ENCODE measurements at places on chromosomes 4 and X.

DNA sequence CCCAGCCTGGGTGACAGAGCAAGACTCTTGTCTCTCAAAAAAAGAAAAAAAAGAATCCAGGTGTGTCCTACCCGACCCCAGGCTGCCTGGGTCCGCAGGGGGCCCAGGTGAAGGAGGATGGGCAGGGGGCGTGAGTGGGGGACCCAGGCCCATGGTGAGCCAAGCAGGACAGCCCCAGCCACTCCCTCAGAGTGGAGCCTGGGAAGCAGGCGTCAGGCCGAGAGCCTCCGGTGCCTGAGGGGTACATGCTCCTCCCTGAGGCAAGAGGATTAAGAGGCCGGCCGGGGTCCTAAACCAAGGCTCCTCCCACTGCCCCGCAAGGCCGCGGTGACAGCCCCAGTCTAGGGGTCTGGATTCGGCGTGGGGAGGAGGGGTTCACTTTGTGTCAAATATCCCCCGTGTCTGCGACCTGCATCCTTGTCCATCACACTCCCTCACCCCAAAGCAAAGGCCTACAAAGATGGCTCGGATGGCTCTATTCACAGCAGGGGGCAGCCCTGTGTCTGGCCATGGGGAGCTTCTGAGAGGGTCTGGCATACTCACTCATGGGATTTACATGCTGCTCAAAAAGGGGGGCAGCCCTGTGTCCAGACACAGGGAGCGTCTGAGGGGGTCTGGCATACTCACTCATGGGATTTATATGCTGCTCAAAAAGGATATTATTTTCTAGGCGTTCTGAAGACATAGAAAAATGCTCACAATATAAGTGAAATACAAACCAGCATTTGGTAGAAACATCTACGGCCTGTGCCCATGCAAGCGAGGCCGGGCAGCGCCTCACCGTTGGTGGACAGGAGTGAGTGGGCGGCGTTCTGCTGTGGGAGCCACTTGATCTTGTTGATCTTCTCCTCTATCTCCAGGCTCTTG is 94.6 kb downstream of the PPP2R2C start:
- H3K4me1 ChIP-seq: no peaks in the 10 kb centered on the region
- no peak overlapping the region for H3K4me3 ChIP-seq
- no peaks in the 10 kb centered on the region for H3K27me3 ChIP-seq
- no peak for DNase-seq
- no peaks in the 10 kb centered on the region for H3K36me3 ChIP-seq

- no peaks in the 10 kb centered on the region for H3K36me3 ChIP-seq
- no peak overlapping the region for H3K4me3 ChIP-seq
- H3K4me1 ChIP-seq: no peaks in the 10 kb centered on the region
- DNase-seq: no peak
- H3K27ac ChIP-seq: no peak overlapping the region
- H3K27me3 ChIP-seq: no peaks in the 10 kb centered on the region
Measured at GRCh38 chr4:184873054-184873453, 47.3 kb upstream of the ACSL1 start.

- no peak overlapping the region for H3K4me3 ChIP-seq
- no peaks in the 10 kb centered on the region for H3K36me3 ChIP-seq
- H3K4me1 ChIP-seq: no peaks in the 10 kb centered on the region
- DNase-seq: no peak
- H3K27me3 ChIP-seq: no peaks in the 10 kb centered on the region
- H3K27ac ChIP-seq: no peak overlapping the region
Measured at GRCh38 chrX:18691431-18691830, 16.0 kb upstream of the PPEF1 start.

DNA sequence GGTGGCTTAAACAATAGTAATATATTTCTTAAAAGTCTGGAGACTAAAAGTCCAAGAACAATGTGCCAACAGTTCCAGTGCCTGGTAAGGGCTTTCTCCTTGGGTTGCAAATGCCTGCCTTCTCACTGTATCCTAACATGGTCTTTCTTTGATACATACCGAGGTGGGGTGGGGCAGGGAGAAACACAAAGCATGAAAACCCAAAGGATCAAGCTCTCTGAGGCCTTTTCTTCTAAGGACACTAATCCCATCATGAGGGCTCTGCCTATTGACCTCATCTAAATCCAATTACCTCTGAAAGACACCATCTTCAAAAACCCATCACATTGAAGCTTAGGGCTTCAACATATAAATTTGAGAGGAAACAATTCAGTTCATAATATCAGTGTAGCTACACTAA is 311.3 kb downstream of the GRID2 start:
- no peak overlapping the region for H3K27ac ChIP-seq
- no peaks in the 10 kb centered on the region for H3K27me3 ChIP-seq
- no peaks in the 10 kb centered on the region for H3K4me1 ChIP-seq
- H3K36me3 ChIP-seq: no peaks in the 10 kb centered on the region
- no peak overlapping the region for H3K4me3 ChIP-seq

DNA sequence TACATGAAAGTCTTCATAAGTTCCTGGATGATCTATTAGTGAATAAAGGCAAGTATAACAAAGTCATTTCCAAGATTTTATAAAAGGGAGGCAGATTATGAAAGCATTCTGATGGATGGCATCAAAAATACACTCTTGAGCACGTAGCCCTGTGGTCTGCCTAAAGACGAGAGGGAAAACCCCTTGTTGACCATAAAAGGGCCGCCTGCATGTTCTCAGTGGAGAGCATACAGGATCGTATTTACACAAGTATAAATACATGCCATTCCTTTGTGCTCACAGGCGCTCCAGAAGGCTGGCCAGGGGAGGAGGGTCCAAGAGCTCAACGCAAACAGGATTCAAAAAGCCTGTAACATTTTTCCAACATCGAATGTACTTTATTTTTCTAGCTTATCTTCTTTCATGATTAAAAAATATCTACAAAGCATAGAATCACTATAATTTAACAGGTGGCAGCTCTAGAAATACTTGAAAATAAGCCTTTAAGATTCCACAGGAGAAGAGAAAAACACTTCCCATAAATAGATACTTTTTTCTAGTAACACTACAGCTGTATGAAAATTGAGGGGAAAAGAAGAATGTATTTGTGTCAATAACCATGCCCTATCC is 29.6 kb downstream of the PDGFC start:
- no peaks in the 10 kb centered on the region for H3K27me3 ChIP-seq
- H3K4me1 ChIP-seq: peaks cover 3% of the 10 kb centered on the region
- no peaks in the 10 kb centered on the region for H3K36me3 ChIP-seq
- no peak for DNase-seq

DNA sequence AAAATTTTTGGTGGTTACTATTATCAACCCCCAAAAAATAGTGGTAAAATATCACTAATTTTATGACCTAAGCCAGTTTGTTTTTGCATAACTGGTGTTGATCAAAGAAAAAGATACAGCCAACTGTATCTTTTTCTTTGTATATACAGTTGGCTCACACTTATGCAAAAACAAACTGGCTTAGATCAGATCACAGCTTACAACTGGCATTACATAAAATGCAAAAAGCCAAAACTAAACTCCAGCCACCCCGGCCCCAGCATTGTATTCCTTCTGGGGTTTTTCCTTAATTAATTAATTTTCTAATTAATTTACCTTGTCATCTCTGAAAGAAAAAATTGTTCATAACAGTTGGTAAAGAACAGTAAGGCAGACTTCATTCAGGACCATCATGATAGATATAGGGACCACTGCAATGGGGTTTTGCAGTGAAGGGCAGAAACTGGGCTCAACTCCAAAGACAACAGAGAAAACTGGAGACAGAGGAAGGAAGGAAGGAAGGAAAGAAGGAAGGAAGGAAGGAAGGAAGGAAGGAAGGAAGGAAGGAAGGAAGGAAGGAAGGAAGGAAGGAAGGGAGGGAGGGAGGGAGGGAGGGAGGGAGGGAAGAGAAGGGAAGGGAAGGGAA is 202.1 kb downstream of the HNRNPD start:
- no peaks in the 10 kb centered on the region for H3K4me1 ChIP-seq
- H3K27ac ChIP-seq: no peak overlapping the region
- H3K27me3 ChIP-seq: no peaks in the 10 kb centered on the region
- no peaks in the 10 kb centered on the region for H3K36me3 ChIP-seq

DNA sequence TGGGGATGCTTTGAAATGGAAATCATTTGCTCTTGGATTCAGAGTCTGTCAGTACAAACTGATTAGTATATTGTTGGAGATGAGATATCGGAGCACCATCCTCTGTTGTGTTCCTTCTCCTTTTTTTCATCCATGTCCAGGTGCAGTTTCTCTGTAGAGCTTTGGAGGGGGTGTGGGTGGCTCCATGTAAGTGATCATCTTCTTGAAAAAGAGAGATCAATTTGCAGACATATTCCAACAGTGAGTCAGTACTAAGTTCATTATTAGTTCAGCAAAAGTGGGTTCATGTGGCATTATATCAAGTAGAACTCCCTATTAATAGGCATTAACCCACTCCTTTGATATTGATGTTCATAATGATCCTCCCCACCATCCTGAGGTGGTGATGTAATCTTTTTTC is 18.9 kb downstream of the FRAS1 start:
- no peaks in the 10 kb centered on the region for H3K27me3 ChIP-seq
- H3K4me1 ChIP-seq: no peaks in the 10 kb centered on the region
- no peak overlapping the region for H3K4me3 ChIP-seq
- no peaks in the 10 kb centered on the region for H3K36me3 ChIP-seq
- DNase-seq: no peak
- H3K27ac ChIP-seq: no peak overlapping the region

DNA sequence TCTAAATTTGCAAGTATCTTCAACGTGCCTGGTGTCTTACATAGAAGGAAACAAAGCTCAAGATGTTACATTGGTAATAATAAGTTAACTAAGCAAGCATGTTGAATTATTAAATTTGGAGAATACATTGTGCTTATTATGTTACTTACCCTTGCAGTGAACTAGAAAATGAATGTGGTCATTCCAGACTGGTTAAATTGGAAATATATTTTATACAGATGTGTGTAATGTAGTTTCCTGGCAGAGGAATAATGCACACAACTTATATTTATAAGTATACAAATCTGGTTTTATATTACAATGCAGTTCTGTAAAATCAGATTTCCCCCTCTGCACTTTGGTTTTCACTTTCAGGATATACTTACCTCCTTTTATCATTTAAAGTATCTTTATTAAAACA is 159.9 kb upstream of the SLIT2 start:
- no peak for DNase-seq
- H3K36me3 ChIP-seq: no peaks in the 10 kb centered on the region
- no peak overlapping the region for H3K4me3 ChIP-seq
- no peaks in the 10 kb centered on the region for H3K27me3 ChIP-seq
- no peaks in the 10 kb centered on the region for H3K4me1 ChIP-seq

- H3K27ac ChIP-seq: no peak overlapping the region
- peak overlapping the region; percentile 16 for H3K4me3 ChIP-seq
Measured at GRCh38 chrX:131821945-131822622, 201.0 kb upstream of the STK26 start.

DNA sequence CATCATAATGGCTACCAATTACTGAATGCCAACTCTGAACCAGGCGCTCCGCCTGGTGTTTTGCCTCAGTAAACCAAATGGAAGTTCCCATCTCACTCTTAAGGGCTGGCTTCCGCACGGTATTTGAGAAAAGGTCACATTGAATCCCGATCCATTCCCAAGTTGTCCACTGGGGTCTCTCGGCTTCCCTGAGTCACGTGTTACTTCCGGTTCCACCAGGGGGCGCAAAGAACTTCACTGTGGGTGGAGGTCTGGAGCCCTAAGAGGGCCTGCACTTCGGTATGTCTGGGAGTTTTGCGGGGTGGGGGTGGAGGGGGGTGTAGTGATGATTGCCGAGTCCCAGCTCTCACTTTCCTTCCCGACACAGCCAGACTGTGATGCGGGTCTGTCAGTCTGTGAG is 13.4 kb upstream of the NHS start:
- no peak overlapping the region for H3K4me3 ChIP-seq
- DNase-seq: no peak
- H3K27ac ChIP-seq: no peak overlapping the region
- no peaks in the 10 kb centered on the region for H3K36me3 ChIP-seq
- no peaks in the 10 kb centered on the region for H3K27me3 ChIP-seq
- H3K4me1 ChIP-seq: no peaks in the 10 kb centered on the region

GRCh38 chr4:139740531-139741041 is 75.0 kb downstream of the MGST2 start:
- peak overlapping the region; percentile 52 for H3K27ac ChIP-seq
- DNase-seq: peak; percentile 75
- peaks cover 31% of the 10 kb centered on the region for H3K4me1 ChIP-seq
- no peaks in the 10 kb centered on the region for H3K27me3 ChIP-seq

DNA sequence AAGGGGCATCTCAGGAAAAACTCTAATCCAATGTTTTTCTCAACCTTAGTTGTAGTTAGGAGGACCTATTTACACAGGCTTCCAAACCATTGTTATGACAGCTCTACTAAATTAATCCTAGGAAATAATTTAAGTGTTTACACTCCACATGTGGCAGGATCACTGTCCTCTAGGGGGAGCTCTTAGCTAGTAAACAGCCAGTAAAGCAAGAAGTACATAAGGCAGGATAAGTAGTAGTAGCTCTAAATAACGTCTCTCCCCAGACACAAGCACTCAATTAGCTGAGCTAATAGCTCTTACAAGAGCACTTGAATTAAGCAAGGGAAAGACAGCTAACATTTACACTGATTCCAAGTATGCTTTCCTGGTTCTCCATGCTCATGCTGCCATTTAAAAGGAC is 37.3 kb downstream of the NUDT11 start:
- no peaks in the 10 kb centered on the region for H3K4me1 ChIP-seq
- H3K36me3 ChIP-seq: no peaks in the 10 kb centered on the region
- no peak for DNase-seq
- peaks cover 4% of the 10 kb centered on the region for H3K27me3 ChIP-seq

DNA sequence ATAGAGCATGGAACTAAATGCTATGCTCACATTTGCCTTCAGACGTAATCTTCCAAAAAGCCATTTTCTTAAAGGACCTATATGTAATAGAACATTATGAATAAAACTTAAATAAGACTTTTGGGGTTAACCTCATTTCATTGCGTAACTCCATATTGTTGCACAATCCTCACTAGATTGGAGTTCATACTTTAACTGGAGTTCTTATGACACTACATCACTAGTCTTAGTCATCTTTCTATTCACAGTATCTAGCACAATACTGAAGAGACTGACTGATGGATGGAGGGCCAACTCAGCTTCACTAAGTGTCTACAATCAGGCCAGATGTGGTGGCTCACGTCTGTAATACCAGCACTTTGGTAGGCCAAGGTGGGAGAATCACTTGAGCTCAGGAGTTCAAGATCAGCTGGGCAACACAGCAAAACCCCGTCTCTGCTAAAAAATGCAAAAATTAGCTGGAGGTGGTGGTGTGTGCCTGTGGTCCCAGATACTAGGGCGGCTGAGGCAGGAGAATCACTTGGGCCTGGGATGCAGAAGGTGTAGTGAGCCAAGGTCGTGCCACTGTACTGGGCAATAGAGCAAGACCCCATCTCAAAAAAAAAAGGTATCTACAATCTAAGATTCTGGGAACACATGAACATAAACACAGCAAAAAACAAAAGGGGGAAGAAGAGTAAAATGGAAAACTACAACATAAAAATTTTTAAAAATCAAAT is 80.8 kb upstream of the MAB21L2 start:
- no peak overlapping the region for H3K4me3 ChIP-seq
- DNase-seq: no peak
- no peaks in the 10 kb centered on the region for H3K4me1 ChIP-seq
- H3K36me3 ChIP-seq: no peaks in the 10 kb centered on the region
- no peaks in the 10 kb centered on the region for H3K27me3 ChIP-seq

- H3K4me3 ChIP-seq: no peak overlapping the region
- H3K36me3 ChIP-seq: peaks cover 4% of the 10 kb centered on the region
- no peak overlapping the region for H3K27ac ChIP-seq
Measured at GRCh38 chr4:105807496-105807895, 87.8 kb upstream of the NPNT start.
